ENCODE measurements at places on chromosomes 1 and 21.

DNA sequence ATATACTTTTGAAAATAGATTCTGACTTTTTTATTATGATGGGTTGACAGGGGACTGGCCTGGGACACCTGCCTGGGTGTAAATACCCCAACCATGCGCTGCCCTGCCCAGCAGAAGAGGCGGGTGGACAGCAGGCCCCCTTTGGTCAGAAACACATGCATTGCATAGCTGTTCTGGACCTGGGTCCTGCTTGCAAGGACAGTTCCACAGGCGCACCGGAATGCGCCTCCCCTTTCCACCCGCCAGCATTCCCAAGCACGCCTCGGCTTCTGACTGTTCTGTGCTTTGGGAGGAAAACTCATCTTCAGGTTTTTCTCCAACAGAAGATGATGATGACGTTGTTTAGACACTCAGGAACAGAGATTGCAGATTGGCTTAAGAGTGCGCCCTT lies 428 bp upstream of the ZNF678 start:
- peak; percentile 66 for DNase-seq

DNA sequence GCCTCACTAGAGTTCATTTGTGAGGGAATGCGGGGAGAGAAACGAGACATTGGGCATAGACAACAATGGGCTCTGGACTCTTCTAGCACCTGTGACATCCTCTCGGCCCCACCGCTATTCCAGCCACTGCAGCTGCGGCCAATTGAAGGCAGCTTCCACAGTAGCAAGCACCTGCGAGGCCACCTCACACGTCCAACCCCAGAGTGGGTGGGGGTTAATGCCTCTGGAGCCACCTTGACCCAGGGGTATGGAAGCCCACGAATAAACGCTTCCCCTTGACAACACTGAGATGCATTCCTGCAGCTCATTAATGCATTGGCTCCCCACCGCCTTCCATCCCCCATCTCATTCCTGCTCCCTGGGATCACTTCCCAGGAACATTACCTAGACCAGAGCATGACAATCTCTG lies 104.4 kb downstream of the GLIS1 start:
- DNase-seq, result no peak

- no peak for DNase-seq
These were observed 249.4 kb upstream of the AJAP1 start for GRCh38 chr1:4404854-4405590.

- DNase-seq, result no peak
These were observed 355.6 kb downstream of the PRDM2 start for GRCh38 chr1:14055442-14056223.

- no peak for DNase-seq
These were observed 245.0 kb downstream of the USH2A start for GRCh38 chr1:216178281-216178680.

DNA sequence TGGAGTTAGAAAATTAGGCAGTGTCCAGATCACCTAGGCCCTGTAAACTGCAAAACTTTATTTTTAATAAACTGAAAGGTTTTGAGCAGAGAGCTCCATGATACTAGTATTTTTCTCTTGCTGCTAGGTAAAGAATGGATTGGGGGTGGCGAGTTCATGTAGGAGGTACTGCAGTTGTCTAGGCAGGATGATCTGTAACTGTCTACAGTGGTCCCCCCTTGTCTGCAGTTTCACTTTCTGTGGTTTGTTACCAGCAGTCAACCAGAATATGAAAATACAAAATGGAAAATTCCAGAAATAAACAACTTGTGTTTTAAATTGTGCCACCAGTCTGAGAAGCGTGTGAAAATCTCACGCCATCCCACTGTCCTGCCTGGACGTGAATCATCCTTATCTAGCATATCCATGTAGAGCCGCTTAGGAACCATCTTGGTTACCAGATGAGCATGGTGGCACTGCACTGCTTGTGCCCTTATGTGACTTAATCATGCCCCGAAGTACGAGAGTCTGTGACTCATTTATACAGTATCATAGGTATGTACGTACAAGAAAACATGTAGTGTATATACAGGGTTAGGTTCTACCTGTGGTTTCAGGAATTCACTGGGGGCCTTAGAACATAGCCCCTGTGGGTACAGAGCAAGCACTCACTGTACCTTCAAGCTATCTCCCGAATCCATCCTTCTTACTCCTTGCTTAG lies 94.2 kb downstream of the AHCTF1 start:
- DNase-seq, result no peak

DNA sequence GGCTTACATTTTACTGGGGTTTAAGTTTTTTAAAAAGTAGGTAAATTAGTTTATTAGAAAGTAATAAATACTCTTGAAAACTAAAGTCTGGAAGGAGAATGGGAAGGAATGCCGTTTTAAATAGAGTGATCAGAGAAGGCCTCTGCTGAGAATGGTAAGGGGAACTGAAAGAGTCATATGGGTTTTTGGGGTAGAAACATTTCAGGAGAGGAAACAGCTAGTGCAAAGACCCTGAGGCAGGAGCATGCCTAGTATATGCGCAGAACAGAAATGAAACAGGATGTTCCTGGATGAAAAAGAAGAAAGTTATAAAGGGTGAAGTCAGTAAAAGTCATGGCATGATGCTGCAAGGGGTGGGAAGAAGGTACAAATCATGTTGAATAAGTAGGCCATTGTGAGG lies 38.9 kb downstream of the ZC3H11B start:
- no peak for DNase-seq

DNA sequence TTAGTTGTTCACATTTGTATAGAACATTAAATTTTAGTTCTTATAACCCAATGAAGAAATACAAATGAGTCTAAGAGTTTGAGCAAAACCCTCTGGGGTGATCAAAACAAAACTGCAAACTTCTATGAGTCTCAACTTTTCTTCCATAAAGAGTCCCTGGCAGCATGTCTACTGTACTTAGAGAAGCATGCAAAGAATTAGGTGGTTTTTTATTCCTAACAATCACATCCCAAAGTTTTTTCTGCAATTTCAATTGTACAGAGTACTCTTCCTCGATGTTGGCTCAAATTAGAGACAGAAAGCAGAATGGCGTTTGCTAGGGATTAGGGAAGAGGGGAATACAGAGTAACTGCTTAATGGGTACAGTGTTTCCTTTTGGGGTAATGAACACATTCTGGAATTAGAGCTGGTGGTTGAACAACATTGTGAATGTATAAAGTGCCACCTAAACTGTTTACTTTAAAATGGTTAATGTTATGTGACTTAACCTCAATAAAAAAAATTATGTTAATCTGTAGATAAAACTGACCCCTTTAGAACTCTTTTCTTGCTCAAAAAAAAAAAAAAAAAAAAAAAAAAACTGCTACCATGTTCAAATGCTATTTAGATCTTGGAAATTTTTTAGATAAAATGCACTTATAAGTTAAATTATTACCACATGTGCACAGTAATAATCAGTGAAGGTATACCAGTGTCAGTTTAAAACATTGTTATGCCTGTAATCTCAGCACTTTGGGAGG lies 4.8 kb downstream of the RC3H1 start:
- DNase-seq, result no peak

DNA sequence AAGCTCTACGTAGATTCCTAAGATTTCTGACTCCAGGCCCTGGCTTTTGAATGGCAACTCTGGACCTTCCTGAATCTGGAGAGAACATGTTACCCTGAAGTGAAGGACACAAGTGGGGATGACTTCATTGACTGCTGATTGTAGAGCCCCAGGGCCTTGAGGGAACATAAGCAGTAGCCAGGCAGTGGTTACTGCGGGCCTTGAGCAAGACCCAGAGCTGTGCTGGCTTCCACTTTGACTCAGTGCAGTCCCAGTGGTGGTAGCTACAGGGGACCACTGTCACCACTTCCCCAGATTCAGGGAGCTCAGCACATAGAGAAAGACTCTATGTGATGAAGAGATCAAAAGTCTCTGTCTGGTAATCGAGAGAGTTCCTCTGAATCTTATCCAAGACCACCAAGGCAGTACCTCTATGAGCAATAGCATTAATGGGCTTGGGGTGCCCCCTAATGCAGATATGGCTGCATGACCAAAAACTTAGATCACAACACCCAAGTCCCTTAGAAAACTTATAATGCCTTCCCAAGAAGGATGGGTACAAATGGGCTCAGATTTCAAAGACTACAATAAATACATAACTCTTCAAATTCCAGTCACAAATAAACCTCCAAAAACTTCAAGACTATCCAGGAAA lies 1278.3 kb downstream of the AMY1C start:
- DNase-seq, result peak; percentile 7

DNA sequence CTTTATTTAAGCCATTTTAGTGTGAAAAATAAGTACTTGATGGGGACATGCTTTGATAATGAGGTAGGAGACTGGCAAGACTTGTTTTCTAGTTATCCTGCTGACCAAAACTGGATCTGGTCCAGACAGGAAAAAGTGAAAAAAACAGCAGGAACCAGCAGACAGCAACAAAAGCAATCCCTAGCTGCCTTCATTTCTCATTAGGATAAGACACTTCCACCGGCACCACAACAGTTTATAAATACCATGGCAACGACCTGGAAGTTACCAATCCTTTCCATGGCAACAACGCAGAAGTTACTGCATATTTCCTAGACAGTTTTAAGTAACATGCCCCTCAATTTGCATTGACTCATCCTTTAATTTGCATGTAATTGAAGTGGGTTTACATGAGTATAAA lies 993.8 kb upstream of the NCAM2 start:
- peak; percentile 52 for DNase-seq

DNA sequence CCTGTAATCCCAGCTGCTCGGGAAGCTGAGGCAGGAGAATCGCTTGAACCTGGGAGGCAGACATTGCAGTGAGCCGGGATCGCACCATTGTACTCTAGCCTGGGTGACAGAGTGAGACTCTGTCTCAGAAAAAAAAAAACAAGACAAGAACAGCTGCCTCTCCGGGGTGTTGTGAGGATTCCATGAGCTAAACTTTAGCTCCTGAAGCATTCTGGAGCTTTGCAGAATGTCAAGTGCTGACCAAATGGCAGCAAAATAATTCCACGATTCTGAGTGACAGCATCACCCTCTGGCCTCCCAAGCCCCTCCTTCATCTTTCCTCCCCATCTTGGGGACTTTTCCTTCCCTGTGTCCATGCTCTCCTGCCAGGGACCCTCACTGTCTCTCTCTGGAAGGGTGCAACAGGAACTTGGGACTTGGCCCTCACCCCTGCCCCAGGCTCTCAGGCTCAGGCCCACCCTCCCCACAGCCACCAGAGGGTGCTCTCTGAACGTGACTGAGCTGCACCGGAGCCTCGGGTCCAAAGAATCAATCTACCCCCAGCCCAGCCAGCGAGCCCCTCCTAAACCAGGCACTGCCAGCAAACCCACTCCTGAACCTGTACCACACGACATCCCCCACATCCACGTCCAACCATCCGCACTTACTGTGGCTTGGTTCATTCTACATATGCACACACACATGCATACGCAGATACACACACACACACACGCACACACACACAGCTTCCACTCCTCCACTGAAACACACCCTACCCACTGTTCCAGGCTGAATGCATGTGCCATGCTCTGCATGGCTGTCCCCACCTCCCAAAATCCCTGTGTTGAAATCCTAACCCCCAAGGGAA lies 45.7 kb downstream of the ACOT7 start:
- peak; percentile 62 for DNase-seq

Data from DMS53 (cell line).